Activated CD4-positive, alpha-beta T cell treated with anti-CD3 and anti-CD28 coated beads, Interleukin-2, Interleukin-4, amounts not matched to agents 100 ng/mL and 50 ng/mL, durations not matched to agents 16 hours and 8 hours (primary cell): ENCODE measurements at places on chromosomes 11 and 22.
A peak's percentile ranks its signal among the peaks of the same experiment; 100 is the strongest.

DNA sequence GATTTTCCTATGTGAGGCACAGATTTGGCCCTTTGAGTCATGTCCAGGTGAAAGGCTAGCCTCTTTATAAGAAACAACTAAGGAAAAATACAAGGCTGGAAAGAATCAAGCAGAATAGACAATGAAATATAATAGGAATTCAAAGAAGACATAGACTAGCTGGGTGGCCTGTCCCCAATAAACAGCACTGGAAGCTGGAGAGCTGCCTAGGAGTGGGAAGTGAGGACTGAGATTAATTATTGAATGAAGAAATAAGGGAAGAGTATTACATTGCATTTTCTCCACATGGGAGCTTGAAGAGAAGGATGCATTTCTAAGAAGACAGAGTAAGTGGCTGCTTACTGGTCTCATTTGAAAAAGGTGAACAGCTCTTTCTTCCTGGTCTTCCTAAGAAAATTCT is 100.0 kb downstream of the CCDC34 start:
- no peak for DNase-seq

DNA sequence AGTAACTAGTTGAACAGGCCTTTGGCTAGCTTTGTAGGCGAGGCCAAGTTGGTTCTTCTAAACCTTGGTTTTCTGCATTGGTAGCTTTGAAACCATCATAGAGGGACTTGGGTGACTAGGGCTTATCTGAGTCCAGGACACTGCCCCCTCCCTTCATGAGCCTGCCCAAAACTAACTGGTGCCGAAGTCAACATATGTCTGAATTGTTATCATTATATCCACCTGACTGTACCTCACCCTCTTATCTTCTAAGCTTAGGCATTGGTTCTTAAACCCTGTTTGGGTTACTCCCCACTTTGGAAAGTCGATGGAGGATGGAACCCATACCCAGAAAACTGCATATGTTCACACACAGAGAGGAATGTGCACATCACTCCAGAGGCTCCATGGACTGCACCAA is 7.6 kb upstream of the MAPK8IP1 start:
- DNase-seq = no peak

DNA sequence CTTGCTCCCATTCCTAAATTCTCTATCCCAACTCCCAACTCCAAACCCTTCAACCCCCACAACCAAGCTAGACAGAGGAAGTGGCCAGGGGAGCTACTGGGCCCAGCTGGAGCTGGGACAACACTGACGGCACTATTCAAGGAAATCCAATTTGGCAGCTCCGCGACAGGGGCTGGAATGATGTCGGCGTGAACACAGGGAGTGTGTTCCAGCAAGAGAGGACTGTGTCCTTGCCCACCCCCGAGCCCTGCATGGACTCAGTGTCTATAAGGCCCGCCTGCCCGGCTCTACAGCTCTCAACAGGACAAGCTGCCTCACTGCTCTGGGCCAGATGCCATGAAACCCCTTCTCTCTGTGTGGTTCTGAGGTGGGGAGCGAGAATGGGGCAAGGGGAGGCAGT is 11.3 kb downstream of the PCSK7 start:
- no peak for DNase-seq

GRCh38 chr11:123973816-123974215 is 3.8 kb downstream of the OR10S1 start:
- no peak for DNase-seq

- no peak for DNase-seq
These were observed 36.0 kb downstream of the DEPDC5 start for GRCh38 chr22:31789803-31790202.

- no peak for DNase-seq
These were observed 199.4 kb upstream of the LUZP2 start for GRCh38 chr11:24297461-24297860.

DNA sequence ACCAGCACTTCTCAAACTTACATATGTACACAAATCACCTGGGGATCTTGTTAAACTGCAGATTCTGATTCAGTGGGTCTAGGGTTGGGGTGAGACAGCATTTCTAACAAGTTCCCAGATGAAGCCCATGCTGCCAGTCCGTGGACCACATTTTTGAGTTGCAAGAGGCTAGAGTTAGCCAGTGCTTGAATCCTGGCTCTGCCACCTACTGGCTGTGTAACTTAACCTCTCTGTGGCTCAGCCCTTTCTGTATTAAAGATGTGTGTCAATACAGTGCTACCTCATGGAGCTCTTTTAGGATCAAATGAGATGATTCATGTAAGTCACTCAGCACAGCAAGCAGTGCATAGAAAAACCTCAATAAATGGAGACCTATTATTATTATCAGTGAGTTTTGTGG is 90.2 kb upstream of the ISX start:
- DNase-seq = no peak

DNA sequence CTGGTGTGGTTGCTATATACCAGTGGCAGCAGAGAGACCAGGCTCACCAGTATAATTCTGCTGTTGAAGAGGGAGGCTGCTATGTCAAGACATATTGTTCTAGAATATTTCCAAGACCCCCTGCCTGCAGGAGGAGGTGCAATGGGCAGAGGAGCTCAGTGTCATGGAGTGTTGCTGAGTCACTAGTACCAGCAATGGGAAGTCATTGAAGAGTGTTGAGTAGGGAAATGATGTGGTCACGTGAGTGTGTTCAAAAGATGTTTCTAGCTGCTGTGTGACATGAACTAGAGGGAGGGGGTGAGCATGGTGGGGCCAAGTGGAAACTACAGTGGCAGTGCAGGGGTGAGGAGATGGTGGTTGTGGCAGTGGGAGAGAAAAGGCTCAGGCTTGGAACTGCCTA is 76.3 kb upstream of the BIRC3 start:
- no peak for DNase-seq

DNA sequence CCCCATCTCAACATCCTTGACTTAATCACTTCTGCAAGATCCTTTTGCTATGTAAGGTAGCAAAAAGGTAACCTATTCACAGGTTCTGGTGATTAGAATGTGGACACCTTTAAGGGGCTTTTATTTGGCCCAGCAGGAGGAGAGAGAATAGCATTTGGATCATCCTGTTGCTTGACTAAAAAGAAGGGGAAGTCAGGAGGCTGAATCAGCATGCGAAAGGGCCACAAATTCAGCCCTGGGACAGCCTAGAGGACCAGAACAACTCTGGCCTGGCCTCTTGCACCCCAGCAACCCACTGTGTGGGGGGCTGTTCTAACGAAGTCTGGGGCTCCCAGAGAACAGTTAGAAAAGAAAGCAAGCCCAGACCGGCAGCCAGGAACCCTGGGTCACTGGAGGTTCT is 3.2 kb upstream of the HMOX1 start:
- DNase-seq = no peak

DNA sequence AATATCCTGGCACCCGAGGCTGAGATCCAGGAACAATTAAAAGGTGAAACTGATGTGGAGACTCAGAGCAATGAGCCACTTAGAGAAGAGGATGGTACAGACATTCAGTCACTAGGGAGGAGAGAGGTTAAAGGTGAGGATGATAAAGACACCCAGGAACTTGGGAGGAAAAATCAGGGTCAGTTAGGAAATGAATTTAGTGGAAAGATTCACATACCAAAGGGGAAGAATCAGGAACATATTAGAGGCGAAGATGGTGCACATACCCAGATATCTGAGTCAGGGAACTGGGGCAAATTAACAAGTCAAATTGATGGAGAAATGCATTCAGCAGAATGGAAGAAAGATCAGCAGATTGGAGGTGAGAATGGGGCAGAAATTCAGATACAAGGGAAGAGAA is 4.1 kb upstream of the MEI1 start:
- DNase-seq = no peak

GRCh38 chr11:19777039-19777376 is 64.4 kb downstream of the NAV2 start:
- no peak for DNase-seq

- no peak for DNase-seq
These were observed 4.1 kb downstream of the TRABD start for GRCh38 chr22:50189849-50190181.

GRCh38 chr22:29604076-29604360 is 585 bp downstream of the NF2 start:
- DNase-seq = peak; percentile 22

DNA sequence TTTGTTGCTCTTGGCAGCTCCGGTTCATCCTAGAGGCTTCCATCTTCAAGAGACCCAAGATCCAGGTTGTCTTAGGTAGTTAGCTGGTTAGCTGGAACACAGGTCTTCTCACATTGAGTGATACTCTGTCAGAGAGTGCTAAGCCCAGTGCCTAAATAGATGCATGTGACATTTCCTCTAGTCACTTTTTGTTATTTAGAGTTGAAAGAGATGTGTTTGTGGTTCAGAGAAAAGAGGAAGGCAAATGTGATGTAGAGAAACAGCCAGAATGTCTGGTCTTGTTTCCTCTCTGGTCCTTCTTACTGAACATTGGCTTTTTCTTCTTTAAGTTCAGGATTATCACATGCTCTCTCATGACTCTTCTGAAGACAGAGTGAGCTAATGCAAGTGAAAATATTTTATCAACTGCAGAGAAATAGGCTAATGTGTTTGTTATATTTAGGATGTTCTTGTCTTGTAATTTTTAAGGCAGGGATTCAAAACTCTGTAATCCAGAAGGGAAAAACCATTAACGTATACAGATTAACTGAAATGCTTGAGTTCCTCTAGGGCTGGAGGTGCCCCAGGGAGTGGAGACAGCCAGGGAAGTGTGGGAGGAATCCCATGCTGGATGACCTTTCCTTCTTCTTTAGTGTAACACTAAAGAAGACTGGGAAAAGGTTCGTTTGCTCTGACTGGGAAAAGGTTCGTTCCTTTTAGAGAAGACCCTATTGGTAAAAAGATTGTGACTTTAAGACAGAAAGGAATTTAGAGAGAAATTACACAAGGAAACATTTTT is 75.4 kb downstream of the SWAP70 start:
- DNase-seq = no peak

GRCh38 chr22:43077121-43077877 is 11.9 kb downstream of the TTLL1 start:
- no peak for DNase-seq

- no peak for DNase-seq
These were observed 2.2 kb downstream of the MCAM start for GRCh38 chr11:119314726-119315125.

GRCh38 chr11:66859686-66860448 is 3.0 kb downstream of the LRFN4 start:
- DNase-seq = no peak

- no peak for DNase-seq
These were observed 25.4 kb upstream of the CPT1A start for GRCh38 chr11:68867066-68867465.

DNA sequence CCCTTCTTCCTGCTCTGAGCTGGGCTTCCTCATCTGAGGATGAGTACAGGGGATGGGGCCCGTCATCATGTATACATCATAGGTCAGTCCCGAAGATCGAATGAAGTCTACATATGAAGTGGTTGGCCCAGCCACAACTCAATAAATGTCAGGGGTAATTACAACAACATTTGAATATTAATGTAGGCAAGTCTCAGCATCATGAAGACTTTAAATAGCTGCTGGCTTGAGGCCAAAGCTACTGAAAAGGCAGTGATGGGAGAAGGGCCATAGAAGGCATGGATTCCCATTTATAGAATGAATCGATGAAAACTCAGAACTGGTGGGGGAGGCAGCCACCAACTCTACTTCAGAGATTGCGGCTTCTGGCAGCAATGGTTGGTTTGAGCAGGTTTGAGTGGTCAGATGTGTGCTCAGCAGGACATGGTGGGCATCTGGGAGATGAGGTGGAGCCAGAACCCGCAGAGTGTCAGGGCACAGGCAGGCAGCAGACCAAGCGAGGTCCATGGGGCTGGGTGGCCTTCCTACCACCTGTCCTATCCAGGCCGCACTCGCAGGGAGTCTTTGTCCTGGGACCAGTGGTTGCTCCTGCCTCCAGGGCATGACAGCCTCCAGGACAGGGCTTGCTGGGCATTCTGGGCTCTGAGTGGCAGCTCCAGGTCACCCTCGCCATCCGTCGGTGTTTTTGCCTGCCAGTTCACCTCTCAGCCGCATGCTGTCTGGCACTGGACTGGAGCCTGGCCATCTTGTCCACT is 919.1 kb downstream of the TBC1D22A start:
- no peak for DNase-seq

DNA sequence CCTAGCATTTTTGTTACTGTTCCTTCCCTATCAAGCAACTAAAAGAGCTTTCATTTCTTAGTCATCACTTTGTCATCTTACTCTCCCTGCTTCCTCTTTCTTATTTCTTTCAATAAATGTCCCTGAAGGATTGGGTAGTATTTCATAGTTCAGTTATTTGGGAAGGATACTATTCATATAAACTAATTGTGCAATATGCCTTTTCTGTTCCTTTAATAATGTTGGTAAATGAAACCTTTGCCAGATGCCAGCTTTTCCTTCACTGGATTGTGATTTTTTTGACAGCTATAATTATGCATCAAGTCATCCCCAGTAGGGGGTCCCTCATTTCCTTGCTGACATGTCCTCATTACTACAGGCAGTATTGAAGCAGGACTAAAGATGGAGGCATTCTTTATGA is 101.7 kb downstream of the ATM start:
- DNase-seq = no peak

GRCh38 chr11:59698506-59698905 is 15.1 kb downstream of the OR10V1 start:
- DNase-seq = no peak

DNA sequence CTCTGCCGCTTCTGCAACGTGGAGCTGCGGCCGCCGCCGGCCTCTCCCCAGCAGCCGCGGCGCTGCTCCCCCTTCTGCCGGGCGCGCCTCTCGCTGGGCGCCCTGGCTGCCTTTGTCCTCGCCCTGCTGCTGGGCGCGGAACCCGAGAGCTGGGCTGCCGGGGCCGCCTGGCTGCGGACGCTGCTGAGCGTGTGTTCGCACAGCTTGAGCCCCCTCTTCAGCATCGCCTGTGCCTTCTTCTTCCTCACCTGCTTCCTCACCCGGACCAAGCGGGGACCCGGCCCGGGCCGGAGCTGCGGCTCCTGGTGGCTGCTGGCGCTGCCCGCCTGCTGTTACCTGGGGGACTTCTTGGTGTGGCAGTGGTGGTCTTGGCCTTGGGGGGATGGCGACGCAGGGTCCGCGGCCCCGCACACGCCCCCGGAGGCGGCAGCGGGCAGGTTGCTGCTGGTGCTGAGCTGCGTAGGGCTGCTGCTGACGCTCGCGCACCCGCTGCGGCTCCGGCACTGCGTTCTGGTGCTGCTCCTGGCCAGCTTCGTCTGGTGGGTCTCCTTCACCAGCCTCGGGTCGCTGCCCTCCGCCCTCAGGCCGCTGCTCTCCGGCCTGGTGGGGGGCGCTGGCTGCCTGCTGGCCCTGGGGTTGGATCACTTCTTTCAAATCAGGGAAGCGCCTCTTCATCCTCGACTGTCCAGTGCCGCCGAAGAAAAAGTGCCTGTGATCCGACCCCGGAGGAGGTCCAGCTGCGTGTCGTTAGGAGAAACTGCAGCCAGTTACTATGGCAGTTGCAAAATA is 816 bp downstream of the PDE3B start:
- peak; percentile 24 for DNase-seq

- DNase-seq = no peak
These were observed 58.9 kb upstream of the CLMP start for GRCh38 chr11:123253911-123254310.

- no peak for DNase-seq
These were observed 148.6 kb downstream of the LDLRAD3 start for GRCh38 chr11:36092314-36093030.

- no peak for DNase-seq
These were observed 12.2 kb downstream of the TKFC start for GRCh38 chr11:61345170-61345610.
